ENCODE measurements at places on chromosomes 2 and 18.

DNA sequence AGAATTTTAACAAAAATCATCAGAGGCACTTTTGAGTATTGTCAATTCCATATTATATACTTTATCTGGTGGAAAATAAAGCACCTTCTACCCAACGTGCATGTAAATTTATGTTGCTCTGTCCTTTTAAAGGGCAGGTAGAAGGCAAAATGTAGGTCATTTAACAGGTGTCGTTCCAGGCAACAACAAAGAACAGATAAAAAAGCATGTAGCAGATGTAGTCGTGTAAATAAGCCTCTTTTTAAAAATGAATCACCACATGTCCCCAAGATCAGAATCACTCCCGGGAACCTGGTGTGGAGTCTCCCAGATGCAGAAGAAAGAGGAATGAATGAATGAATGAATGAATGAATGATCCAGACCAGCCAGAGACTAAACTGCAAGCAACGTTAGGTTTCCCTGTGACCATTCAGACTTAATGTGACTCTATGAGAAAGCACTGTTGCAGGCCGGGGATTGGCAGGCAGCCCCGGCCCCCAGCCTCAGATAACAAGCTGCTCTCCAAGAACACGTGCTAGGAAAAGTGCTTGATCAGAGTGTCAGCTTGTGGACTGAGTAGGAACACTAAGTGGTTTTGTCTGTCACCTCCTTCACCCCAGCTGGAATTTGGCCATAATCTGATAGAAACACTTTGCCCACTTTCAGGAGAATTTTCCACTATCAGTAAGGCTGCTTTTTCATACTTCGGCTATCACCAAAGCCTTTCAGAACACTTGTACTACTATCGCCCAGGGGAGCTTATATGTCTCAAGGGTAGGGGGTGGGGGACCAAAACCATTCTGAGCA lies 100.6 kb downstream of the CDK15 start:
- DNase-seq = no peak

GRCh38 chr18:49238433-49239042 lies 221.9 kb downstream of the DYM start:
- DNase-seq = peak; percentile 37

DNA sequence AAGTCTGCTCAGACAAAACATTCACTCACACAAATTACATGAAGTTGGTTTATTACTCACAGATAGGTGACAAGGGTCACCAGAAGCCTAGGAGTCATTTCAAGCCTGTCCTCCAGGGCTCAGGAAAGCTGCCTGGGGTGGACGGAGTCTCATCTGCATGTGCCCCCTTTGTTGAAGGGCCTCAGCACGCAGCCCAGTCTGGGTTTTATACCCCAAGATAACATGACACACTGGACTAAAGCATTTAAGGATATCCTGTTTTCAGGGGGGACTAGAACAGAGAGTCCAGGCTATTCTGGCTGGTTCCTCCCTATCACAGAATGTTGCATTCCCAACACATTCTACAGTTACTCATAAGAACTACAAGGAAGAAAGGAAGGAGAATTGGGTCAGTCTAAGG lies 164.7 kb downstream of the MREG start:
- no peak for DNase-seq

- DNase-seq = no peak
Observed at GRCh38 chr2:219416235-219416602, 2.0 kb upstream of the DES start.

GRCh38 chr18:62715759-62716615 lies 646 bp downstream of the PHLPP1 start:
- peak; percentile 58 for DNase-seq

DNA sequence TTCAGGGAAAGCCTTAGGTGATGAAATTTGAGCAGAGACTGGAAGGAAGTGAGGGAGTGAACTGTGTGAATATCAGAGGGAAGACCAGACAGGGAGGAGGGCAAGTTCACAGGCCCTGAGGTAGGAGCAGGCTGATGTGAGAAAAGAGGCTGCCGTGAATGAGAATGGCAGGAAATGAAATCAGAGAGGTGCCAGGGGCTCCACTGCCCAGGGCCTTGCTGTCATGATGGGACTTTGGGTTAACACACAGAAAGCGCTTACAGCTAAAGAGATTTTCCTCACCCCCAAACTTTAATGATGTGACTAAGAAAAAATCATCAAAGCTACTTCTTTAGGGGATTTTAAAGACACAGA lies 53.8 kb downstream of the MARCHF4 start:
- DNase-seq = no peak

- DNase-seq = no peak
Observed at GRCh38 chr2:75233965-75234364, 34.6 kb upstream of the TACR1 start.

- peak; percentile 30 for DNase-seq
Observed at GRCh38 chr2:207505171-207505570, 24.6 kb upstream of the CREB1 start.

DNA sequence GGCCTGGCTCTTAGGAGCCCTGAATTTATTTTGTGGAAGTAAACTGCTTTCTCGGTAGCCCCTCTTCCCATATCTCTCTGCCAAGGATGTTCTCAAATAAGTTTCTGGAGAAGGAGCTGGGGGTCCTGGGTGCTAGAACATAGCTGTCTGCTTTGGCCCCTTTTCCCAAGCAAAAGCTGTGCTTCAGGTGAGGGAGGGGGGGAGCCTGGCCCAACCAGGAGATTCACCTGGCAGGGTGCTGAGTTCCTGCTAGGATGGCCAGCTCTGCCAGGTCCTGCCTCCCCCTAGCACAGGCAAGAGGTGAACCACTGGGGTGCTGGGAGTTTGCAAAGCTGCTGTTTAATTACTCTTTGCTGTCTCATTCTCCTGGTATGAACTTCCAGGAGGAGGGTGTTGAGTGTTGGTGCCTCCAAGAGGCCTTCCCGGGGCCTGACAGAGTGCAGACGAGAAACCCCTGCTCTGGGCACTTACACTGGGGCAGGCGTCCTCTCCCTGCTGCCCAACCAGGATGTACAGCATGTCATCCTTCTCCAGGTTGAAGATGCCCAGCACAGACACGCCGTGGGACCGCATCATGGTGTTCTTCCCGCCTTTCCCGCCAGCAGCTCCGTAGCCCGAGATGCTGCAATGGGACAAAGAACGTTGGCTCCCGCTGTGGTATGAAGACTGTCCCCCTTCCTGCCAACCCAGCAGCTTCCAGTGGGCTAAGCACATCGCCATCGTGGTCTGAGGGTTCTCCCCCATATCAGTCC lies 124.2 kb downstream of the CLIP4 start:
- DNase-seq = no peak
